ENCODE measurements at places on chromosomes 7 and 10.

- DNase-seq = peak; percentile 75
Measured at GRCh38 chr10:119517235-119518141, 25.0 kb downstream of the RGS10 start.

- DNase-seq = peak; percentile 97
Measured at GRCh38 chr7:17304926-17305325, 6.5 kb downstream of the AHR start.

GRCh38 chr10:74033702-74034101, 35.8 kb downstream of the VCL start:
- no peak for DNase-seq

GRCh38 chr7:24866004-24866615, 108.8 kb upstream of the GSDME start:
- no peak for DNase-seq

DNA sequence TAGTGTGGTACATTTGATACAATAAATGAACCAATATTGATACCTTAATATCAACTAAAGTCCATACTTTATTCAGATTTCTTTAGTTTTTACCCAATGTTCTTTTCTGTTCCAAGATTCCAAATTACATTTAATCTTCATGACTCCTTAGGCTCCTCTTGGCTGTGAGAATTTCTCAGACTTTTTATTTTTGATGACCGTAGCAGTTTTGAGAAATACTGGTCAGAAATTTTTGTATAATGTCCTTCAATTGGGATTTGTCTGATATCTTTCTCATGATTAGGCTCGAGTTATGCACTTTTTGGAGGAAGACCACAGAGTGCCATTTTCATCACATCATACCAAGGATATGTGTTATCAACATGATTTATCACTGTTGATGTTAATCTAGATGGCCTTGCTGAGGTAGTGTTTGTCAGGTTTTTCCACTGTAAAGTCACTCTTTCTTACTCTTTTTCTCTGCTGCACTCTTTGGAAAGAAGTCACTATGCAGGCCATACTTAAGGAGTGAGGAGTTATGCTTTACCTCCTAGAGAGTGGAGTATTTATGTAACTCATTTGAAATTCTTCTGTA, 12.9 kb upstream of the ENTPD1 start:
- no peak for DNase-seq

DNA sequence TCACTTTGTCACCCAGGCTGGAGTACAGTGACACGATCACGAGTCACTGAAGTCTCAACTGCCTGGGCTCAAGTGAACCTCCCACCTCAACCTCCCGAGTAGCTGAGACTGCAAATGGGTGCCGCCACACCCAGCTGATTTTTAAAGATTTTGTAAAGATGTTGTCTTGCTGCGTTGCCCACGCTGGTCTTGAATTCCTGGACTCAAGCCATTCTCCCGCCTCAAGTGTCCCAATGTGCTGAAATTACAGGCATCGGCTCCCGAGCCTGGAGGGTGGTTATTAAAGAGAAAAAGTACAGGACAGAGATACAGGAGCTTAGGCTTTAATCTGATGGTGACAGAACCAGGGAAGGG, 55.1 kb downstream of the KCTD7 start:
- no peak for DNase-seq

- no peak for DNase-seq
Measured at GRCh38 chr10:122490786-122491680, 29.7 kb downstream of the HTRA1 start.

- no peak for DNase-seq
Measured at GRCh38 chr7:115632636-115633035, 397.9 kb downstream of the TFEC start.

GRCh38 chr7:155994279-155994811, 182.1 kb upstream of the SHH start:
- no peak for DNase-seq

- DNase-seq = peak; percentile 81
Measured at GRCh38 chr7:105487579-105488571, 34.2 kb downstream of the PUS7 start.
